ENCODE measurements at places on chromosomes 3 and 15. TPM values are rescaled to one million over a fixed set of nuclear protein-coding genes. Genes with fewer than 3 reads are reported as not detected.
A peak's percentile ranks its signal among the peaks of the same experiment; 100 is the strongest.

GRCh38 chr3:54188176-54188791 lies 65.9 kb downstream of the CACNA2D3 start:
- peak; percentile 52 for DNase-seq

DNA sequence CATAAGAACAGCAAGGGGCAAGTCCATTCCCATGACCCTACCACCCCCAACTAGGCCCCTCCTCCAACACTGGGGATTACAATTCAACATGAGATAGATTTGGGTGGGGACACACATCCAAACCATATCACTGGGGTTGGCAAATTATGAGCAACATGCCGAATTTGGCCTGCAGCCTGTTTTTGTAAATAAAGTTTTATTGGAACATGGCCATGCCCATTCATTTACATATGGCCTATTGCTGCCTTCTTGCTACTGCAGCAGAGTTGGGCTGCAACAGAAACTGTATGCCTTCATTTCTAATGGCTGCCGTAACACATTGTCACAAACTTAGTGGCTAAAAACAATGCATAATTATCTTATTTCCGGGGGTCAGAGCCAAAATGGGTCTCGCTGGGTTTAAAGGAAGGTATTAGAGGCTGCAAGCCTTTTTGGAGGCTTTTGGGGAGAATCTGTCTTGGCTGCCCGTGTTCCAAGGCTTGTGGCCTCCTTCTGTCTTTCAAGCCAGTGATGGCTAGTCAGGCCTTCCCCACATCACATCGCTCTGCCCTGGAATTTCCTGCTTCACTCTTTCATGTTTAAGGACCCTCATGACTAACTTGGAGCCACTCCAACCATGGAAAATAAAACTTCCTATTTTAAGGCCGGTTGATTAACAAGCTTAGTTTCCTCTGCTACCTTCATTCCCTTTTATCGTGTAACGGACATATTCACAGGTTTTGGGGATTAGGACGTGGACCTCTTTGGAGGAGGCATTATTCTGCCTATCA lies 428.5 kb upstream of the PROK2 start:
- DNase-seq, result peak; percentile 52

GTPBP8 gene
- total RNA-seq, result 49.0 TPM

KBTBD13 gene
- not detected for total RNA-seq

UROC1 gene
- not detected for total RNA-seq
